Stimulated activated CD4-positive, alpha-beta T cell treated with anti-CD3 and anti-CD28 coated beads, Interleukin-1b, Interleukin-23, amount 100 ng/mL, for 1 hour (primary cell): ENCODE measurements at places on chromosomes 2 and 18.

DNA sequence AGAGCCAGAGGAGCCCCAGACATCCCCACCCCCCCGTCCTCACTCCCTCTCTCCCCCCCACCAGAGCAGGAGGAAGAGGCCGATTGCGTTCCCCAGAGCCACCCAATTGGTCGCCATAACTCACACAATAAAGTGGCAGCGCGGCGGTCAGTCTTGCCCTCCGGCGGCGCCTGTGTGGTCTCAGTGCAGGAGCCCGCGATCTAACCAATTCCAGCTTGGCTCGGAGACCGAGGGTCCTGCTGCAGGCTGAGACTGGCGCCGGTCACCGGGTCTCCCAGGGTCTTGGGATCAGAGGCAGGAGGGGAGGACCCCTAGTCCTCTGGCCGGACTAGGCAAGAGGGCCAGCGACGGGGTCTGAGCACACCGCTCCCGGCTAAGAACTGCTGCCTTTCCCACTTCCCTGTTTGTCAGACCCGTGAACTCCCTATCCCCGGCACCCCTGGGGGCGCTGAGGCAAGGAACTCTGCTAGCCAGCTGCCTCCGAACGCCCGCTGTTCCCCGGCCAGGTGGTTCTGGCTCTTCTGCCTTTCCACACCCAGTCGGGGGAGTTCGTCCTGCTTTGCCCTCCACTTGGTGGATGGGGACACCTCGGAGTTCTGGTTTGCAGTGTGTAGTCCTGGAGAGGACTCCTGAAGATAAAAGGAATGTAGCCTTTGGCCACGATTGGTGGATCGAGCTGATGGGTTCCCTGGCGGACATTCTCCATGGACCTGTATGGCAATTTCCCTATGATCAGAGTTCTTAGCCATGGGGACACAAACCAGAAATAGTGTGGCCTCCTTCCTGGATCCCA is 1.0 kb upstream of the HOXD12 start:
- no peak for DNase-seq

- DNase-seq: no peak
These were observed 413.6 kb upstream of the TCF4 start for GRCh38 chr18:56001576-56001975.

- no peak for DNase-seq
These were observed 283.1 kb downstream of the CELF4 start for GRCh38 chr18:37282386-37283037.

GRCh38 chr18:58362027-58362575 is 266.8 kb downstream of the ALPK2 start:
- DNase-seq: no peak

- DNase-seq: no peak
These were observed 56.1 kb upstream of the PEX13 start for GRCh38 chr2:60961457-60961856.
